ENCODE measurements at places on chromosomes 16 and 17.
A peak's percentile ranks its signal among the peaks of the same experiment; 100 is the strongest.

DNA sequence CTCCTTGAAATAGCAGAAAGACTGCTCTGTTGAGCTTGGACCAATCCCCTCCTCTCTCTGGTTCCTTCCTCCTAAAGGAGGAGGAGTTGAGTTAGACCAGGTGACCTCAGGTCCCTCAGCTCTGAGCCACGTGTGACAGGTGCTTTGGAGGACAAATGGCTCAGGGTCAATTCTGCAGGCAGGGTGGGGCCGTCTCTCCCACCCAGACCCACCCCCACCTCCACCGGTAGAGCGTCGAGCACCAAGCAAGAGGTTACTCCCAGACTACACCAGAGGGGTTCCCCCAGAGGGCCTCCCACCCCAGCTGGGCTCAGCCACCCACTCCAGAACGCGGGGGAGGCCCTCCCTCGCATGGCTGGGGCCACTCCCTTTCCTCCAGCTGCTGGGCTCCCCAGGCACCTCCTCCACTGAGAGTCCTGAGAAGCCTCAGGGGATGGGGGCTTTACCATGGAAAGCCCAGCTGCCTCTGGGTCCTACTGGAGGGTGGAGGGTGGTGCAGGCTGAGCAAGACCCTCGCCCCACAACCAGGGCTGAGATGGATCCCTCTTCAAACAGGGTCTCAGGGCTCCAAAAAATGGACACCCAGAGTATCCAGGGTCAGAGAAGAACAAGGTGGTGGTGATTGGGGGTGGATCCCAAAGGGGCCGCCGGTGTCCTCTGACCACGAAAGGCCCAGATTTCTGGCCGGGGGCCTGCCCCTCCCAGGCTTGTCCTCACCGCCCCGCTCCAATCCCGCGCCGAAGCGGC is 7.6 kb downstream of the MYO1C start:
- peak; percentile 56 for DNase-seq

DNA sequence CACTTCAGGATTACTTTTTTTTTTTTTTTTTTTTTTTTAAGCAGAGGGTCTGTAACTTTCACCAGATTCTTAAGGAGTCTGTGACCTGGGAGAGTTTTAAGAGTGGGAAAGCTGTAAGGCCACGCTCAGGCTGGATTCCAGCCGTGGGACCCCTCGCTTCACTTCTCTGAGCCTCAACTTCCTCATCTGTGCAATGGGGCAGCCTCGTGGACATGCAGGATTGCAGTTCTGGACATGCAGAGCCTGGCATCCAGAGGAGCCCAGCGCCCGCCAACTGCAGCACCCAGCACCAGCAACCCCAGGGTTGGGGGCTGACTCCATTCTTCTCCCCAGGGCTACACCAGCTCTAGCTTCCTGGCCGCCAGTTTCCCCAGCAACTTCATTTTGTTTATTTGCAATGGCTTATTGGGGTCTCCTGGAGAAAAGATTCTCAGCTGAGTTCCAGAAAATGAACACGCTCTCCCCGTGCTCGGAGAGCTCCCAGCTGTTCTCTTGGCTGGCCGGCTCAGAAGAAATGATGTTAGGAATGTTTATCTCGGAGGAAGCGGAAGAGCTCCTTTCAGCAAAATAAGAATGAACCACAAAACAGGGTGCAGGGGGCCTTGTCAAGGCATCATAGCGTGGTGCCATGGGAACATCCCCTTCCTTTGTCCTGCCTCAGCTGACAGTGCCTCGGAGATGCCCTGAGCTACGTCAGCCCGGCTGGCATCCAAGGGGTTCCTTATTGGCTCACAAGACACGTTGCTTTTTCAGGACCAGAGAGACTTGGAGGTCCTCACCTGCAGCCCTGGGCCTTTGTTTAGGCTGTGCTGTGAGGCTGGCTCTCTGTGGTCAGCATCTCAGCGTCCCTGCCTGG is 22.9 kb upstream of the ZCCHC14 start:
- no peak for DNase-seq

GRCh38 chr17:29115961-29116803 is 64.0 kb downstream of the MYO18A start:
- DNase-seq, result peak; percentile 39

- peak; percentile 43 for DNase-seq
These were observed 87.0 kb downstream of the CPPED1 start for GRCh38 chr16:12716658-12717057.

DNA sequence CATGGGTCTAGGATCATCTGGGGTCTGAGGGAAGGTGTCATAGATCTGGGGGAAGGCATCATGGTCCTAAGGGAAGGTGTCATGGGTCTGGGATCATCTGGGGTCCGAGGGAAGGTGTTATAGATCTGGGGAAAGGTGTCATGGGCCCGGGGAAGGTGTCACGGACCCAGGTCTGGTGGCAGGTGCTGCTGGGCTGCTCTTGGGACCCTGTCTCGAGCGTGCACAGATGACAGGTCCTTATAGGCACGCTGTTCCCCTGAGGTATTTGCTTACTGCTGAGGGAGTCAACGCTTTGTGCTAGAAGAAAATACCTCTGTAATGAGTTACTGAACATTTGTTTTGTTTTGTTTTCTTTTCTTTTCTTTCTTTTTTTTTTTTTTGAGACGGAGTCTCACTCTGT is 1.4 kb downstream of the RAB40C start:
- DNase-seq, result no peak

- DNase-seq, result peak; percentile 83
These were observed 24.3 kb upstream of the MLKL start for GRCh38 chr16:74724820-74725549.

DNA sequence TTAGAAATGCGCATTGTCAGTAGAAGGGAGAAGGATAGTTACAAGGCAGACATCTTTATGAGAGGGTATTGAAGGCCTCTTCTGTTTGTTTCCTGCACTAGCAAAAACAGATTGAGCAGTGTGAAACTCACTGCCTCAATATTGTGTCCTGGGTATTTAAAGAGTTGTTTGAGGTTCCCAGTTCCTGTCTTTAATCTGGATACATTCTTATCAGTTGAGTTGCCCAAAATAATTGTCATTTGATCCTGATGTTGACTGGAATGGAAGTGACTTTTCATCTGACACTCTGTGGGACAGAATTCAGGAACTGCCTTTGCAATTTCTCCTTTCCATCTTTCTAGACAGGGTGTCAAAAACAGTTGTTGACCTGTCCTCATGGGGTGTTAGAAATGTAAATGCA is 1.7 kb downstream of the ATP6V0A1 start:
- no peak for DNase-seq

DNA sequence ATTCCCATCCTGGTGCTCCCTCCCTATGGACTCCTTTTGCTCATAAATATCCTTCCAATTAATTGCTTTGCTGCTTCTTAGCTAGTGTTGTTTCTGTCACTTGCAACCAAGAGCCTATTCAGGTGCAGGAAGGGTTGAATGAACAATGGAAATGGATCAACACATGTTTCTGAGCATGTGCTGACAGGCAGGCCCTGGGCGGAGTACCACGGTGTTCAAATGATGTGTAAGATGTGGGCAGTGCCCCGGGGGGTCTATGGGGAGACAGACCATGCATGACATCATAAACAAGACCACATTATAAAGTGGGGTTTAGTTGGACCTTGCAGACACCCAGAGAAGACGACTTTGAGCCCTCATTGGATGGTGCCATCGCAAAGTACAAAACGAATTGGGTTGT is 48.4 kb upstream of the MEOX1 start:
- DNase-seq, result no peak

All from amniotic epithelial cell (primary cell).